ENCODE measurements at places on chromosomes 6 and 20.

- no peak for DNase-seq
These were observed 64.0 kb upstream of the VSTM2L start for GRCh38 chr20:37838769-37839431.

- no peak for DNase-seq
These were observed 260.6 kb downstream of the HIVEP2 start for GRCh38 chr6:142684371-142684770.

DNA sequence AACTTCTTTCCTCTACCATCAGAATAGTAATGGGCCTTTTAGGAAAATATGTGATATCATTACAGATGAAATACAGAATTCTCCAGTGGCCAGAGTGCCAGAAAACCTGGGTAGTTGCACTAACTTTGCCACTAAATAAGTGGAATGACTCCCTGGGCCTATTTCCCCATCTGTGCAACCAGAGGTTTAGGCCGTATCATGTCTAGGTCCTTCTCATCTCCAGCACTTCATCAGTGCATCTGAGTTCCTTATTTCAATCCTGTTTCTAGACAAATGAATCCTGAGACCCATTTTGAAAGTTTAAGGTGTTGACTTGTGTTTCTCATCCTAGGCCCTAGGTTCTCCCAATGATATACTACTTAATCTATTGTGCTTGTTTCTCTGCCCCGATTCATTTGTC, 236.2 kb downstream of the CD83 start:
- DNase-seq = no peak

DNA sequence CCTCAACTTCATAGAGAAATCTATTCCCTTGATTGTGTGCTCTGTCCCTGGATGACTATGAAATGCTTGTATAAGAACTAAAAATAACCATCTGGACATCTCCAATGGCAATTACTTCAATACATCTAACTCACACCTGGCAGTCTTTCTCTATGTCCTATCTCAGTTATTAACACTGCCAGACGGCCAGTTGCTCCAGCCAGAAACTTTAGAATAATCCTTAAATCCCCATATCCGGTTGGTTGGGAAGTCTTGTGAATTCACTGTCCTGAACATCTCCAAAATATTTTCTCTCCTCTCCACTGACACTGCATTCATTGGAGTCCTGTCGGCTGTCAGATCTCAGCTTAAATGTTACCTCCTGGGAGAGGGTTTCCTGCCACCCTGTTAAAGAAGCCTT, 12.2 kb upstream of the LAMA2 start:
- no peak for DNase-seq

DNA sequence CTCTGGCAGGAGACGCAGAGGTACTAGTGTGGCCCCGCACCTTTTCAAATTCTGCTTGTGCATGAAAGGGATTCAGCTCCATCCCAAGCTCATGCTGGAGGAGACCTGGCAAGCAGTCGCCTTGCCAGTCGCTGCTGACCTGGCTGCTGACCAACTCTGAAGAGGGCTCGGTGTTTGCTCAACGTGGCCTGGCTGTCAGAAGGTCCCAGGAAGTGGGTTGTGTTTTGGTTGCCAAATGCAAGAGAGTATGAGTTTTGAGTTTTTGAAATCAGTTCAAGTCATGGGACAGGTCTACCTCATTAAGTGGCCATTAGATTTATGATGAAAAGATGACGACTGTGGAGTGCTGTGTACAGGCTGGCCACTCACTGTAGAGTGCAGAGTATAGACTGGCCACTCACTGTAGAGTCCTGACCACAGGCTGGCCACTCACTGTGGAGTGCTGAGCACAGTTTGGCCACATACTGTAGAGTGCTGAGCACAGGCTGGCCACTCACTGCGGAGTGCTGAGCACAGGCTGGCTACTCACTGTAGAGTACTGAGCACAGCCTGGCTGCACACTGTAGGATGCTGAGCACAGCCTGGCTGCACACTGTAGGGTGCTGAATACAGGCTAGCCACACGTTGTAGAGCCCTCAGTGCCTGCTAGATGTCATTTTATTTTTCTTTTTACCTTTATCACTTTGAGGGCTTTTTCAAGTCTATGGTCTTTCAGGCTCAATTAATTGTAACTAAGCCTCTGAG, 193.9 kb downstream of the ZNF217 start:
- DNase-seq = no peak

- DNase-seq = peak; percentile 28
These were observed 114.9 kb downstream of the FOXC1 start for GRCh38 chr6:1724616-1725015.

DNA sequence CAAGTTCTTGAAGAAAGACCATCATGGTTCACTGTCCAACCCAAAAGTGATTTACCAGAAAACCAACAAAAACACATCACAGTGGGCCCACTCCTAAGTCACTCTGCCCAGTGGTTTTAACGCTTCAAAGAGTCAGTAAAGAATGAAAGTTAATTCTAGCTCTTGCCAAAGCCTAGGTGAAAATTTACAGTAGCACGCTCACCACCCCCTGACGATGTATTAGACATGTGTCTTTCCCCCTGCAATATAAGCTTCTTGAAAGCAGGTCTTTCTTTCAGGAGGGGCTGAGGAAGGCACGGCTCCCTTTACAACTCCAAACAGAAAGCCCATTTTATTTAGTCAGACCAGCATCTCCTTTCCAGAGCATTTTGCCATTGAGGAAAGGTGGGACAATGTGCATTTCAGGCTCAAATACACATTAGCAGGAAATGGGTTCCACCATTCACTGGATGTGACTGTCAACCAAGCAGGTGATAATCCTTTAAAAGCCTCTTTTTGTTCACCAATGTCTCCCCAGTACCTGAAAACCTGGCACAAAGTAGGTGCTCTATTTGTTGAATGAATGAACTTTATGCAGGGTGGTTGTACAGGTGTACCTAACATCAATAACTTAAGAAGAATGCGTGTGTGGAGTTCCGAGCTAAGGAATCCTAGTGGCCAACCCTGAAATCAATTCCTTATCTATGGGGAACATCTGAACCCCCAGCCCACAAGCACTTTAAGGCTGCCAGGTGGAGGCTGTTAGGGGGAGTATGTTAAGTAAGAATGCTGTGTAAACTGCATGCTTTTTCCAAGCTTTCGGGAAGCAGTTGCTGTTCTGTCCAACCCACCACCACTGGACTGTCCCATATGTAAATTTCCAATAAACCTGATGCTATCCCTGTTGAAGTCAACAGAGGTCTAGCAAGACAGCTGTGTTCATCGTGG, 11.4 kb downstream of the EZR start:
- DNase-seq = no peak

DNA sequence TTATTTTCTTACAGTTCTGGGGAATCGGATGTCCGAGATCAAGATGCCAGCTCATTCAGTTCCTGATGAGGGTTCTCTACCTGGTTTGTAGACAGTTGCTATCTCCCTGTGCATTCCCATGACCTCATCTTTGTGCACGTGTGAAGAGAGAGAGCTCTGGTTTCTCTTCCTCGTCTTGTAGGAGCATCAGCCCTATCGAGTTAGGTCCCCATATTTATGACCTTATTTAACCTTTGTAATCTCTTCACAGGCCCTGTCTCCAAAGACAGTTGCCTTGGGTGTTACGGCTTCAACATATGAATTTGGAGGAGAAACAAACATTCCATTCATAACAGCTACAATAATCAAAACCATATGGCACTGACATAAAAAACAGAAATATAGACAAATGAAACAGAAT, 455.3 kb downstream of the HACE1 start:
- DNase-seq = peak; percentile 18
